Muscle of arm (tissue), 14 donors: ENCODE measurements at places on chromosomes 6 and 20. TPM values are rescaled to one million over a fixed set of nuclear protein-coding genes. Genes with fewer than 3 reads are reported as not detected.

The ANKRD66 gene
- 1.7 TPM for polyA plus RNA-seq

The SRSF3 gene
- polyA plus RNA-seq, result 176 TPM

The GSTA3 gene
- polyA plus RNA-seq, result not detected

The LIME1 gene
- polyA plus RNA-seq, result 2.7 TPM

The APOBEC2 gene
- 384 TPM for polyA plus RNA-seq

The EGFL8 gene
- 36.1 TPM for polyA plus RNA-seq

The NOTCH4 gene
- 17.5 TPM for polyA plus RNA-seq
